Activated CD4-positive, alpha-beta T cell treated with anti-CD3 and anti-CD28 coated beads, Interleukin-2, amount 10 ng/mL, durations not matched to agents 7 days and 5 days (primary cell): ENCODE measurements at places on chromosomes 1 and 21.

DNA sequence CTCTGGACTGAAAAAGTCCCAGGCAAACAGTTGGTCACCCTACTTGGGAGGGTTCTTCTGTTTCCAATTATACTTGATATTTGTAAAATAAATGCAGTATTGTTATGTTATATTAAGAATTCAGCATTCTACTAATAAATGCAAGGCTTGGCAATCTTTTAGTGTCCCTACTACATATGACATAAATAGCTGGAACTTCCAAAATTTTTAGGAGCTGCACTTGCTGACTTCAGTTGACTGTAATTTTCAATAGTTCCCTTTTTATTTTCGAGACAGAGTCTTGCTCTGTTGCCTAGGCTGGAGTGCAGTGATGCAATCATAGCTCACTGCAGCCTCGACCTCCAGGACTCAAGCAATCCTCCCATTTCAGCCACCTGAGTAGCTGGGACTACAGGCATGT lies 20.0 kb downstream of the FOXD3 start:
- no peak for DNase-seq

DNA sequence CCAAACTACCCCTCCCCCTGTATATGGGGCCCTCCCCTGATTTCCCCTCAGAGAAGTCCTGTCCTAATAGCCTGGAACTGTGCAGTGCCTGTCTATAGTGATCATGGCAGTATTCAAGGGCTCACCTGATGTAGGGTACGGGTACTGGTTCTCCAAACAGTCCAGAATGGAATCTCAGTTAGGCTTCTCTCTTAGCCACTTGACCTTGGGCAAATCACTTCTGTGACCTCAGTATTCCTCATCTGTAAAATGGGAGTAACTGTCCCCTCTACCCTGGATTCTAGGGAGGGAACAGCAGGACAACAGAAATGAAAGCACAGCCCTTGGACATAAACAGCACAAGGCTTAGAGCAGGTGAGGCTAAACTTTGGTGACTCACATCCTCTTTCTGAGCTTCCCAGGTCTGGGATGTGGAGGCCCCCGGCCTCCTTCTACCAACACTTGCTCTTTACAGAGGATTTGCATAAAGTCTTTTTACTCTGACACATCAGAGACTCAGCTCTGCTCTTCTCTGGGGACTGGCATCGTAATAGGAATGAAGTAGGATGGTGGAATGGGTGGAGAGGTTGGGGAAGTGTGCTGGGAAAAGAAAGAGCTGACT lies 20.0 kb upstream of the PDZK1IP1 start:
- DNase-seq: no peak

DNA sequence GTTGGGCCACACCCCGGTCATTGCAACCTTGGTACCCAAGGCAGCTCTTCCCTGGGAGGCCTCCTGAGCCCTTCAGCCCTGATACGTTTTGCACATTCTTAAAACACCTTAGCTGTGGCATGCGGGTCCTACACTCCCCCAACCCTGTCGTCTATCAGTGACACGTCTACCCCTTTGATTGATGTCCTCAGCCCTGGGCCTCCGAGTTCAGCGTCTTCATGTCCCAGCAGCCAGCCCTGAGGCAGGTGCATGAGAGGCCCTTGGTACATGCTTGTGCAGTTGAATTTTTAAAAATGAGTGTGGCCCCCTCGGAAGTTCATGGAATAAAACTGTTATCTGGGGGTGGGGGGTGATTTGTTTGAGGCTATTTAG lies 38.9 kb upstream of the ADARB1 start:
- no peak for DNase-seq

DNA sequence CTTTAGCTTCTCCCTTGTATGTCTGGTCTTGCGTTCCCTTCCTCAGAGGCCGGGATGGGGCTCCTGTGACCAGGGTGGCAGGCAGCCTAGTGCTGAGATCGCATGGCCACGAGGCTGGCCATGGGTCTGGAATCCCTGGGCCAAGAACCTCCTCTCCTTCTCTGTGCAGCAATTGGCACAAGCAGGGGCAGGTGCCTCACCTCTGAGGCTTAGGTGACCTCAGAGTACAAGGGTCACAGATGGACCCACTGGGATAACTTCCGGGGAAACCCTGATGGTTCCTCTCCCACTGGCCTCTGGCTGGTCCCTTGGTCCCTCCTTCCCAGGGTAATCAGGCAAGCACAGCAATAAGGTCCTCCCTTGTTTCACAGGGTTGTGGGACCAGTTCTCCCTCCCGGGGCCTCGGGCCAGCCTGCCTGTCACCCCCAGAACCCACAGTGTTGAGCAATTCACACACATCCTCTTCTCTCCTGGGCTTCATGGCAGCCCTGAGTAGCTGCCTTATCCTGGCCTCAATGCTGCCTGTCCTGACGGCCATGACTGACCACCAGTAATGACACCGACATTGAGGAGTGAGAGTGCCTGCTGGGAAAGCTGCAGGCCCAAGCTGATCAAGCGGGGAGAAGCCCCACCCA lies 38.6 kb downstream of the BMP8A start:
- DNase-seq: no peak

- no peak for DNase-seq
These were observed 224.0 kb upstream of the COA6 start for GRCh38 chr1:234149217-234149616.
